ENCODE measurements at places on chromosomes 1 and 21. TPM values are rescaled to one million over a fixed set of nuclear protein-coding genes. Genes with fewer than 3 reads are reported as not detected.

BGLAP gene
- 2.4 TPM for total RNA-seq

TMEM200B gene
- 1.5 TPM for total RNA-seq

ADORA3 gene
- total RNA-seq = not detected

FAM163A gene
- total RNA-seq = not detected

KRTAP13-2 gene
- not detected for total RNA-seq

KIAA1614 gene
- total RNA-seq = 2.0 TPM

ESPN gene
- 2.2 TPM for total RNA-seq

CAMK2N1 gene
- total RNA-seq = 11.9 TPM

DNA sequence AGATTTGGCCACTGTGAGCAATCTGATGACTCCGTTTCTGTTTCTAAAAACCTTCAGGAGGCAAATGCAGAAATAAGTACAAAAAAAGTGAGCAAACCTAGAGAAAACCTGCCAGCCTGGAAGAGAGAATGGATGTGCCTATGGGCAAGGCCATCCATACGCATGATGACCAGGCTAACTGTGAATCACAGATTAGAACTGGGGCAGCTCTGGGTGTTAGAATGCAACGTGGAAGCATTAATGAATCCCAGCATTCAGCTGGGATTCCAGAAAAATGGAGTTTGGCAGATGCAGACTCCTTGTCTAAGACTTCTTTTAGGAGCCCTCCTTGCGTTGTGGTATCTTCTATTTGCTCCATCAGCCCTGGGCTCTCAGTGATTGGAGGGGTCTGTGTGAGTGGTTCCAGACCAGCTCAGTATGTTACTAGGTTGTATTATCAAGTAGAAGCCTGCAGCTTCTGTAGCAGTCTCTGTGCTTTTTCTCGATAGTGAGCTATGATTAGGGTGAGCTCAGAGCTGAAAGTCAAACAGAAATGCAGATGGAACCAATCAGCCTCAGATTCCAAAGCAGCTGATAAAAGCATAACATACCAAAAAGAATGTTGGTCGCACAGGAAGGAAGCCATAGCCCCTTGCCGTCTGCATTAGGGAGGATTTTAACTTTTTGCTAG lies 154.0 kb downstream of the PSMG1 start:
- no peak for DNase-seq

- no peak for DNase-seq
These were observed 355.4 kb downstream of the BRINP2 start for GRCh38 chr1:177526201-177526600.

DNA sequence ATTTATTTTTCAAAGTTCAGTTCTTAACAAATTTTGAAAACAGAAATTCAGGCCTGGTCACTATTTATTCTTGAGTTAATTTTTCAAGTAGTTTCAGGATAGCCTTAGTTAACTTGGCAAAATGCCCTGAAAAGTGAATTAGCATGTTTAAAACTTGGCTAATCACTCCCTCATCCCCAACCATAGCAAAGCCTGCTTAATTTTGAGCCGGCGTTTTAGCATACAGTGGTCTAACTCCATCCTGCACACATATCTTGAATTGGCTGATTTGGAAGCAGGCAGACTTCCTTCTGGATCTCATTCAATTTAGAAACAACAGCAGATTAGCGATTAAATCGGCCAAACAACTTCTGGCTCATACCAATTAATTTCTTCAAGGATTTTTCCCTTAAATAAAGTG lies 439.2 kb downstream of the PTBP2 start:
- peak; percentile 20 for DNase-seq

DNA sequence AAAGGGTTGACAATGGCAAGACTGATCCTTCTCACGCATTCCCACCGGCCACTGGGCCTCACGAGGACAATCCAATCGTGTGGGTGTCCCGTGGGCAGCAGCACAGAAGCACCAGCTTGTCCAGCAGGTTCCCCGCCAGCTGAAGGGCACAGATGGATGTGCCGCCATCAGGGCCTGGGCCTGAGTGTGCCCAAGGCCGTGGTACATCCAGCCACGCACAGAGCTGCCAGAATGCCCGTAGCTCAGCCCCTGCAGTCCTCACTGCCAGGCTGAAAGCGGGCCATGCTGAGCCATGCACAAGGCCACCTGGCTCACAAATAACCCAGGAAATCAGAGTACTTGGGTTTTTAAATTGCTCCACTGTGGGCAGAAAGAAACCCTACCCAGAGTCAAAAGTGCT lies 7.0 kb downstream of the NPHP4 start:
- no peak for DNase-seq

GRCh38 chr1:71350805-71351204 lies 270.0 kb upstream of the ZRANB2 start:
- no peak for DNase-seq

GRCh38 chr1:171683870-171684269 lies 31.4 kb upstream of the MYOC start:
- DNase-seq = no peak
